HL-60 (cell line): ENCODE measurements at places on chromosomes 11 and 22.
A peak's percentile ranks its signal among the peaks of the same experiment; 100 is the strongest.

- no peak for DNase-seq
These were observed 90.9 kb downstream of the CTTN start for GRCh38 chr11:70489276-70489675.

GRCh38 chr22:26632422-26633155 is 10.8 kb downstream of the CRYBA4 start:
- DNase-seq, result no peak

DNA sequence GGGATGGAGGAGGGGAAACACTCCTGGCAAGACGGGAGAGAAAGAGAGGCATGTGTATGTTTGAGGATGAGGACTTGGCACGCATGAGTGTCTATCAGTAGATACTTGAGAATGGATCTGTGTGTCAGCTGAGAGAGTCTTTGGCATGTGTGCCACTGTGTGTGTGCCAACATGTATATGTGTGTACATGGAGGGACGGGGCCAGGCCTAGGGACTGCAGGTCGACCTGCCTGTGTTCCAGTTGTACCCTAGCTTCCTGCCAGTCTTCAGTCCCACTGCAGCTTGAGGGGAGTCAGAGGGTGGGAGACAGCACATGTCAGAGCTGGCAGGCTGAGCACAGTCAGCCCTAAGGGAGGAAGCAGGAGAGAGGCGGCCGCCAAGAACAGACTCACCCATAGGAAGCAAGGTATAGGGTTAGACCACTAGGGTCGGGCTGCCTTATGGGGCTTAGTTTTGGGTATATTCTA is 5.6 kb downstream of the CLCF1 start:
- DNase-seq, result no peak

DNA sequence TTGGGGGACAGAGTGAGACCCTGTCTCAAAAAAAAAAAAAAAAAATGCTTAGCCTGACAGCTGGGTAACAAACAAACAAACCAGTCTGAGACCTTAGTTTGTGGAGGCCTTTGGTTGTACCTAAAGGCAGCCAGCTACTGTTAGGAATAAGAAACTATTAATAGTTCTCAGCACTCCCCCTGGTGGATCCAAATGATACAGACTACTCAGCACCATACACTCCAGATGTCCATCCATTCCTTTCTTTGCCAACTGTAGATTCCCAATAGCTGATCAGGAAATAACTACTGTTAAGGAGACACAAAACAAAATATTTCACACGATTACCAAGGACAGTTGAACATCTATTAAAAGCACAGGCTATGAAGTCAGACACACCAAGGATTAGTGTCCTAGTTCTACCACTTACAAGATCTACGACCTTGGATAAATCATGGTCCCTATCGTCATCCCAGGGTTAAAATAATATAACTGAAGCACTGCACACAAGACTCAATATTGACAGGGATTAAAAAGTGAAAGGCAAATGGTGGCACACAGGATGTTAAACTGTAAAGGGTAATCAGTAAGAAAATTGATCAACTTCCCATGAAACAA is 17.2 kb downstream of the CLDN25 start:
- peak; percentile 20 for DNase-seq

DNA sequence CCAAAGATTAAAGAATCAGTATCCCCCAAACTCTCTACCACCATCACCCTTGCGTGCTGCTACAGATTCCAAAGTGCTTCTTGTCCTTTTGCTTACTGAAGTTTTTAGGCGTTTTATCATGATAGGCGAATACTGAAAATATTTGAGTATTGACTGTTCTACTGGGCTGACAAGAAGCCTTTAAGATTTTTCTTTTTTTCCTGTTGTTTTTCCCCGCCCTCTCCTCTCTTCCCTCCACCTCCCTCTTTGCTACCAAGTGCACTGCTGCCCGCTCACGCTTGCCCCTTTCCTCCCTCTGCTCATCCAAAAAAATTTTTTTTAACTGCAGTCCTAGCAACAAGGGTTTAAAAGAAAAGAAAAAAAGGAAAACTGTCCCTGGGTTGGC is 679 bp downstream of the SPCS2 start:
- peak; percentile 38 for DNase-seq

- no peak for DNase-seq
These were observed 378.5 kb downstream of the SHANK2 start for GRCh38 chr11:70873736-70874412.

DNA sequence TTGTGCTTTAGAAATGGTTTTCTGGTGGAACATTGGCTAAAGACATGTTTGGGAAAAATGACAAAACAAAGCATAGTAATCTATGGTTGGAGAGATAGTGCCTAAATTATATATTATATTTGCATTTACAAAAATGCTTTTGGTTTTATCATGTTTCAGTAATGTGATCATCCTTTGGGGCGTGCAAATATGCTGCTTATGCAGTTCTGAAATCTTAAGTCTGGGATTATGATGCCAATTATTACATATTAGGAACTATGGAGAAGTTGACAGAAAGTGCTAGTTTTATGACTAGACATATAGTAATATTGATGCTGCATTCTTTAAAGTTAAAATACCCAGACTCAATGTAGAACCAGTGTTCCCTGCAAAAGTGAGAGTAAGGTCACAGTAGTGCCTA is 655.0 kb downstream of the METTL15 start:
- no peak for DNase-seq

DNA sequence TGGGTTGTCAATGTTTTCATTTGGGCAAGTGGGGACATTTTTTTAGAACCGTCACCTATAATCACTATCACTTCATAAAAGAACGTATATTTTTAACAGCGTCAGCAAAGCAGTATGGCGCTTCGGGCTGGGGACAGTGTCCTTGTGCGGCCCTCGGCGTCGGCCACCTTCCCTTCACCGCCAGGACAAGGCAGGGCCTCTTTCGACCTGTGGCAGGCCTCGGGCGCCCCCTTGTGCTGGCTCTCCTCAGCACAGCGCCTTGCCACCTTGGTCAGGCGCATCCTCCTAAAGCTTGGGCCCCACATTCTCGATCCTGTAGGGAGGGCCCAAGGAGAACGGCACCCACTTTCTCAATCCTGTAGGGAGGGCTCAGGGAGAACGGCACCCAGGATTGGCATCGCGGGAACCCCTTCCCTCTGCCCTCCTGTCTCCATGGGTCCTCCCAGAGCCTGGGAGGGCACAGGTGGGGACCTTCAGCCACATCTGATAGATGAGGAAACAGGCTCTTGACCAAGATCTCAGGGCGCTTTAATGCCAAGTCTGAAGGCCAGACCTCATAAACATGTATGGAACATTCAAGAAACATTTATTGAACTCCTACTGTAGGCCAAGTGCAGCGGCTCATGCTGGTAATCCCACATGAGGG is 11.5 kb upstream of the FADD start:
- no peak for DNase-seq

DNA sequence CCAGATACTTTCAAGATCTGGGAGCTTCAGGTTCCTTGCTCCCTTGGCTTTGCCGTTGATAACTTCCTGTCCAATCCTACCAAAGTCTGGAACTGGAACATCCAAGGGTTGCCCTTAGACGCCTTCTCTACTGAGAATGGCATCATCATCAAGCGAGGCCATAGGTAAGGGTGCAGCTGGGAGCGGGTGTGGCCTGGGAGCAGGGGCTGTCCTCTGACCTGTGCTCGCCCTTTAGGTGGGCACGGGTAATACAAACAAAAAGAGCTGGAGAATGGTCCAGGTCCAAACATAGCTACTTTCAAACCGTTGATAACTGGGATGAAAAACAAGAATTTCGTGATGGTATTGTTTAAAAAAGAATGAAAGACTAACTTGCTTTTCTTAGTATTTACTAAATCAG is 25.0 kb downstream of the CASP12 start:
- peak; percentile 5 for DNase-seq

DNA sequence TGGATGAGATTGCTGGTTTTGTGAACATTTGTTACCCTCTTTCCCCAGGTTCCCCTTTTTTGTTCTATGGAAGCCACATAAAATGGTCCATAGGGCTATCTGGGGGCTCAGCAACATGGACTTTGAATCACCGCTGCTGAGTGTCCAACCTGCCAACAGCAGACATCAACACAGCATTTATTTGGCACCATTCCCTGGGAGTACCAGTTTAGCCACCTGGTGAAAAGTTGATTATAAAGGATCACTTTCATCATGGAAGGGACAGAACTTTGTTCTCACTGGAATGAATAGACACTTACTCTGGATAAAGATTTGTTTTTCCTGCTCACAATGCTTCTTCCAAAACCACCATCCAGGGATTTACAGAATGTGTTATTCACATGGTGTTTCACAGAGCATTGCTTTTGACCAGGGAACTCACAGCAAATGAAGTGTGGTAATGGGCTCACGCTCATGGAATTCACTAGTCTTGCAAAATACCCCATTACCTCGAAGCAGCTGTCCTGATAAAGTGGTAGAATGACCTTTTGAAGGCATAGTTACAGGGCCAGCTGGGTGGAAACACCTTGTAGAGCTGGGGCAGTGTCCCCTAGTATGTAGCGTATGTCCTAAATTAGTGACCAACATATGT is 43.9 kb downstream of the ADM start:
- DNase-seq, result no peak

- DNase-seq, result no peak
These were observed 11.8 kb downstream of the RNF121 start for GRCh38 chr11:71940561-71941219.

DNA sequence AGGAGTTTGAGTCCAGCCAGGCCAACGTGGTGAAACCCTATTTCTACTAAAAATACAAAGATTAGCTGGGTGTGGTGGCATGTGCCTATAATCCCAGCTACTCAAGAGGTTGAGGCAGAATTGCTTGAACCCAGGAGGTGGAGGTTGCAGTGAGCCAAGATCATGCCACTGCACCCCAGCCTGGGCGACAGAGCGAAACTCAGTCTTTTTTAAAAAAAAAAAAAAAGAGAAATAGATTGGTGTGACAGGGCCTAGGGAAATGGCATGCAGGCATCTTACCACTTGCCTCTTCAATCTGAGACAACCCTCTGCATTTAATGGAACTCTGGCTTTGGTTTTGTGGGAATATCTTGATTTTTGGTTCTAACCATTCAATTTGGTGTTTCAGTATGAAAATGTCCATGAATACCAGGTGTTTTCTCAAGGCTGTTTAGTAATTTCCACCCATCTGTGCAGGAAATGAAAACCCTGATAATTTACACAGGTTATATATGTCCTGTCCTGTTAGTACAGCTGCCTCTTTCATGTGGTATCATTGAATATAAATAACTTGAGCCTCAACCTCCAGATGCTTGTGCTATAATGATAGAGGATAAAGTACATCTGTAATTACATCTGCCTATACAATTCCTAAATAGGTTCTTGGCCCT is 8.4 kb downstream of the XBP1 start:
- DNase-seq, result no peak

DNA sequence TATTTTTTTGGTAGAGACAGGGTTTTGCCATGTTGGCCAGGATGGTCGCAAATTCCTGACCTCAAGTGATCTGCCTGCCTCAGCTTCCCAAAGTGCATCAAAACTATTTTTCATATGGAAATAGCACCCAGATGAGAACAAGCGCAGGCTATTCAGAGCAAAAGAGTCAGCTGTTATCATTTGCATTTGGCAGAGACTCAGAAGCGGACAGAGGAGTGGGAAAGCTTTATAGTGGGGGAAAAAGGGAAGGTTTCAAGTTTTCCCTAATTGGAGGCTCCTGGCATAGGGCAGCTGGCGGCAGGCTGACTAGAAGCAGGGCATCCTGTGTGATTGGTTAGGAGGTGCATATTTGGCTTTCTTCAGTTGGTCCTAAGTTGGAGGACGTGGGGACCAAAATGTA is 20.2 kb downstream of the ATG13 start:
- no peak for DNase-seq

- peak; percentile 55 for DNase-seq
These were observed 743 bp downstream of the USP47 start for GRCh38 chr11:11842421-11843008.

- DNase-seq, result no peak
These were observed 65.0 kb downstream of the PARVB start for GRCh38 chr22:44088976-44089570.

DNA sequence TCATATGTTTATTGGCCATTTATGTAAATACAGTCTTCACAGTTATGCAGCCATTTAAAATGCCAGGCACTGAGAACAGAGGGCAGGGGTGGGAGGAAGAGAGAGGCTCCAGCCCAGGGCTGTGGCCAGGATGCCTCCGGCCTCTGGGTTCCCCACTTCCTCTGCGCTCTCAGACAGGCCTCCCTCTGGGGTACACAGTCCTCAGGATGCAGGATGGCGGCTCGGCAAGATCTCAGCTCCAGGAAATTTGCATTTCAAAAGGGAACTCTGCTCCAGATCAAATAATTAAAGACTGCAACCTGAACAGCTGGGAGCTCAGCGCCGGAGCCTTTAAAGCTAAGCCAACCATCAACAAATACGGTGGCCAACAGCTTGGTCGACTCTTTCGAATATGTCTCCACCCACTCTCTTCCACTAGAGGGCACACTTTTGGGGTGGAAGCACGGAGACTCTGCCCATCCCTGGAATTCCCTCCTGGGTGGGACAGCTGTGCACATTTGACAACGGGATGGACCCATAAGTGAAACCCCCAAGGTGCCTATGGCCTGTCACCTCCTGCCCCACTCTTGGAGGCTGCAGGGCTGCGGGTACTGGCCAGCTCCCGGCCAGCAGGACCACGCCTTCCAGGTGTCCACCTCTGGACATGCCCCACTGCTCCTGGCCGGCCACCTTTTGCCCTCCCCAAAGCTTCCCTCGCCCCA is 1044.7 kb downstream of the BRD1 start:
- DNase-seq, result no peak

DNA sequence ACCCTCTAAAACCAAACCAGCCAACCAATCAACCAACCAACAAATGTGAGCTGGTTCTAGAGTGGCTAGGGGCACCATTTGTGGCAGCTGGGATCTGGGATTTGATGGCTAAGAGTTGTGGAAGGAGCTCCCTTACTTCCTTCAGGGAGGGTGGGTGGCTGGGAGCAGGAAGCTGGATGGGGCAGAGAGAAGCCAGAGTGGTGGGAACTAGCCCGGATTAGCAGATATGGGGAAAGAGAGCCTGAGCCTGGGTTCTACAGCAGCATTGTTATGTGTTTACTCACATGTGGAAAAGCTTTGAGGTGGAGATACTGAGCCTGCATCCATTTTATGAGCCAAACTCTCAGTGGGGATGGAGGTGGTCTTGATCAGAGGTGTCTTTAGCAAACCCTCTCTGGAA is 30.9 kb upstream of the THY1 start:
- no peak for DNase-seq

- DNase-seq, result no peak
These were observed 40.6 kb downstream of the MN1 start for GRCh38 chr22:27761000-27761399.

DNA sequence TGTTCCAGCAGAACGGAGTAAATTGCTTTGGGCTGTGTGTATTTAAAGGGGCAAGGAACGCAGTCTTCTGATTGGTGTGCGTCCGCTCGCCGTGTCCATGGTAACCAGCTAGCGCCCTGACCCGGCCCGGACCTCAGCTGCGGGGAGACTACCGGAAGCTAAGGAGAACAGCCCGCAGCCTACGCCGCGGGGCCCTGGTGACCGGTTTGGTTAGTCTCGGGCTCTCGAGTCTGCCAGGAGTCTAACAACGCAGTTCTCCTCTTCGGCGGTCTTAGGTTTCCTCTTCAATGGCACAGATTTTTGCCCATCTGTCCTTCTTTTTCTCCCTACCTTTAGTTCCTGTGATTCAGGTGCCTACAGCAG is 3.5 kb upstream of the OR56A3 start:
- DNase-seq, result no peak
